ENCODE measurements at places on chromosomes 12 and 14. TPM values are rescaled to one million over a fixed set of nuclear protein-coding genes. Genes with fewer than 3 reads are reported as not detected.

Gene MAPKAPK5
- total RNA-seq = 87.7 TPM

Gene RIMKLB
- total RNA-seq = not detected

Gene HCAR2
- 1.1 TPM for total RNA-seq

Gene PRIMA1
- total RNA-seq = not detected

Gene HPD
- not detected for total RNA-seq

Gene FOXG1
- not detected for total RNA-seq

DNA sequence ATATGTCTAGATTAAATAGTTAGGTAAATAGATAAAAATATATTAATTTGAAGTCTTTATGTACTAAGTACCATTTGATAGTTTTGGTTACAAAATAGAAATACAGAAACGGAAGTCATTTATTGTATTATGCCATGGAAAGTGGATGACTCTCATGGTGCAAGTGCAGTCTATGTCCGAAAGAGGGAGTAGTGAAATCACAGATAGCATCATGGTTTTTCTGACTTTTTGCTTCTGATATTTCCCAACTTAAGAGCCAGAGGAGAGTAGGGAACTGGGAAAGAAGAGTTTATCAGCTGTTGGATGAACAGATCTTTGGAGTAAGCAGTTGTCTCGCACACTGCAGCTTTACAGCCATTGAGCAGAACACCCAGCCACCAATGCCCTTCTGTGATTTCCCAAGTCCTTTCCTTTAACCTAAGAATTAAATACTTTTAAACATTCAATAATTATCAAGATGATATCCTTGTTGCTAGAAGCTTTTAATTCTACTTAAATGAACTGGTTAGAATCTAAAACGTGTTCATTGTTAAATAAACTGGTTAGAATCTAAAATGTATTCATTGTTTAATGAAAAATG lies 18.4 kb upstream of the SRGAP1 start:
- DNase-seq = peak; percentile 76

DNA sequence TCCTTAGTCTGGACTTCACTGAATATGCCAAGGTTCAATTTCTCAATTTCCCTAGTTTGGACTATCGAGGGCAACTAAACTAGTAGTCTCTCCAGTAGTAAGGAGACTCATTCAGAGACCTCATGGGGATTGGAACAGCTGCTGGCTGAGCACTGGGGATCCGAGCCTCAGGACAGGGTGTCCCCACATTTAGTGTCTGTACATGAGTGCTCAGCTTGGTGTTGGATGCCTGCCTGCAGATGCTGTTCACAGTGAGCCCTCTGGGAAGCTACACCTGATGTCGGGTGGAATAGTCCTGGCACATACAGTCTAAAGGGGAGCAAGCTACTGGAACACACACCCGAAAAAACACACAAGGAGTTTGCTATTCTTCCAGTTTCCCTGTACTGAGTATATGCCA lies 820 bp upstream of the FGF23 start:
- DNase-seq = no peak

DNA sequence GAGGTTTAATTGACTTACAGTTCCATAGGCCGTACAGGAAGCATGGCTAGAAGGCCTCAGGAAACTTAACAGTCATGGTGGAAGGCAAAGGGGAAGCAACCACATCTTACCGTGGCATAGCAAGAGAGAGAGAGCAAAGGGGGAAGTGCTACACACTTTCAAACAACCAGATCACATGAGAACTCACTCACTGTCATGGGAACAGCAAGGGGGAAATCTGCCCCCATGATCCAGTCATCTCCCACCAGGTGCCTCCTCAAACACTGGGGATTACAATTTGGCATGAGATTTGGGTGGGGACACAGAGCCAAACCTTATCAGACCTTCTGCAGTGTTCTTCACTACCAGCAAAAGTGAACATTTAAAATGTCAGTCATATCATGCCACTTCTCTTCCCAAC lies 58.9 kb downstream of the USP15 start:
- no peak for DNase-seq

DNA sequence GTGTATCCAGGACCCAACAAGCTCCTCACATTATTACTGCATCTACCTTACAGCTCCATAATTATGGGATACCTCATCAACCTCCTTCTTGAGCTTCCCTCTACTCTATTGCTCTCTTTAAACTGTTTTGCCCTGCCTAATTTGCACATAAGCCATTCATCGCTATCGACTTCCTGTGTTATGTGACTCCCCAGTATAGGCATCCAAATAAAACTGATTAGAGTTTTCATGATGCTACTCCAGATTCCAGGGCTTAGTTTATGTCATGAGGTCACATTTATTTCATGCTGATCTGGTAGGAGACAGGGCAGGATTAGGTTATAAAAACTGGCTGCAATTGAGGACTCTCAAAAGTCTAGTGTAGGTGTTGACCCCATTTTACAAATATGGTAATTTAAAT lies 569.9 kb upstream of the MGAT4C start:
- DNase-seq = no peak

DNA sequence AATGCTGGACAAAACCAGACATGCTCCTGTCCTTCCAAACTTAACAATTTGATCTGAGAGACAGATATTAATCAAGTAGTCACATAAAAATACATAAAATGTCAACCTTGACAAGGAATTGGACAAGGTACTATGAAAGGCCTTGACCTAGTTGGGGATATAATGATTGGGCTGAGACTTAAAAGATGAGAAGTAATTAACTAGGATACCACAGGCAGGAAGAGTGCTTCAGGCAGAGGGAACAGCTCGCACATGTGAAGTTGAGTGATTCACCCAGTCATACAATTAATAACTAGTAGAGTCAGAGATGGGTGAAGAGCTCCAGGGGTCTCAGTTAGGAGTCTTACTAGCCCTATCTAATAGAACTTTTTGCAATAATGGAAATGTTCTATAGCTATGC lies 259.5 kb downstream of the MSRB3 start:
- DNase-seq = no peak

- no peak for DNase-seq
These were observed 43.3 kb upstream of the MED13L start for GRCh38 chr12:116320791-116321217.

GRCh38 chr12:64993461-64993860 lies 127.6 kb downstream of the WIF1 start:
- no peak for DNase-seq

DNA sequence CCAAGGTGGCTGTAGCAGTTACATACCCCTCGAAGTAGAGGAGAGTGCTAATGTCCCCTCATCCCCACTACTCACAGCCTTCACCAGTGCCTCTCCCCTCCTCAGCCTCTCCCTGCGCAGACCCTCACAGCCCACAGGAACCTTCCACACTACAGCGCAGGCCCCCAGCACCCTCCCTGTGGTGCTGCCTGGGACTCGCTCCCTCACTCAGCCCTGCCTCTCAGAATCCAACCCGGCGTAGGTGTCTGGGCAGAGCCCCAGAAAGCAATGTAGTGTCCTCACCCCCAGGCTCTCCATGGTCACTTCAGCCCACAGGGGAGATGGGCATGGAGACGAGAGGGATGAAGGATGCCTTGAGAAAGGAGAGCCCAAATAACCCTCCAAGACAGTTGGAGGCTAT lies 10.9 kb upstream of the ZNF740 start:
- no peak for DNase-seq

- no peak for DNase-seq
These were observed 1630.9 kb upstream of the SEL1L start for GRCh38 chr14:83164591-83164990.

GRCh38 chr14:99250636-99251208 lies 21.3 kb downstream of the BCL11B start:
- DNase-seq = no peak

All from HT-29 (cell line).